Stimulated activated CD8-positive, alpha-beta memory T cell treated with anti-CD3 and anti-CD28 coated beads, Interleukin-7, amount 100 ng/mL, for 4 hours (primary cell): ENCODE measurements at places on chromosomes 12 and 14.

DNA sequence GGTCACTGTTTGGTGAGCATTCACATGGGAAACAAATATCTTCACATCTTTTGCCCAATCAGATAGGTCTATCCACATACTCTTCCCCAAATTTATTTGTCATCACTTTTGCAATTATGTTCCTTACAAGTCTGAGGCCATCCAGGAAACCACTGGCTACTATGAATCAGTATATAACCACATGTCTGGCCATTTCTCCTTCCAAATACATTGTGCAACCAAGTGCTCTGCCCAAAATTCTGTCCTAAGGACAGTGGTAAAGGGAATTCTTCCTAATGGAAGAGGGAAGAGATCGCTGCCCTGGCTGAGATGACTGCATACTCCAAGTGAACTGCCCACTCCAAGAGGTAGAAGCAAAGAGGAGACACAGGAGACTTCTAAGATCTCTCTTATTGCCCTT is 148.9 kb upstream of the MAX start:
- no peak for DNase-seq

GRCh38 chr14:63654346-63654745 is 12.7 kb upstream of the WDR89 start:
- no peak for DNase-seq

DNA sequence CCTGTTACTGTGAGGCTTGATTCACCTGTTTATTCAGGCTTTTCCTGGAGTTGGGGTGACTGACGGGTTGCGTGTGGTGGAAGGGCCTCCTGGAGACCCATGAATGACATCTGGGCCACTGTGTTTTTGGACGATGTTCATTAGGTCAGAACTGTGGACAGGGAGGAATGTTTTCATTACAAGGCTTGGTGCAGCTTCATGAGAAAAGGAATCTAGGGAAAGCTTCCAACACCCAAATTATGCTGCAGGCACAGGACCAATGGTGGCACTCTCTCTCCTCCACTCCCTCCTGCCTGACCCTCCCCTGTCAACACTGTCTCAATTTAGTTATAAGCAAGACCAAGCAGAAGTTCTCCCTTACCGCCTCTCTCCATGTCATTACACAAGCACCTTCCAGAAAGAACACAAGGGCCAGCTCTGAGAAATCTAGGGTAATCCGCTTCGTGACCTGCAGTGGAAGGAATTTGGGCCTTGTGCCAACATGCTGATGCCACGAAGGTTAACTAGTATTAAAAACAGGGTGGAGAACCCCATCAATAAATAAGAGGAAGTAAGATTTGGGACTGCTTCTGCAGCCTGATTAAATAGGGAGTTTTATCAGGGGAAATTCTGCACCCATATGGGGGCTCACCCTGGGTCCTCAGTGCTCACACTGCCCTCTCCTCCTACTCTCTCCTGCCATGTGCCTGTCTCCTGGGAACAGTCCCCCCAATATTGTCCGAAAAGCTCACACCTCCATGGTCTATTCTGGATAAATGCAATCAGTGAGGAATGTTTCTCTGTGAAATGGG is 200.3 kb downstream of the KTN1 start:
- no peak for DNase-seq

DNA sequence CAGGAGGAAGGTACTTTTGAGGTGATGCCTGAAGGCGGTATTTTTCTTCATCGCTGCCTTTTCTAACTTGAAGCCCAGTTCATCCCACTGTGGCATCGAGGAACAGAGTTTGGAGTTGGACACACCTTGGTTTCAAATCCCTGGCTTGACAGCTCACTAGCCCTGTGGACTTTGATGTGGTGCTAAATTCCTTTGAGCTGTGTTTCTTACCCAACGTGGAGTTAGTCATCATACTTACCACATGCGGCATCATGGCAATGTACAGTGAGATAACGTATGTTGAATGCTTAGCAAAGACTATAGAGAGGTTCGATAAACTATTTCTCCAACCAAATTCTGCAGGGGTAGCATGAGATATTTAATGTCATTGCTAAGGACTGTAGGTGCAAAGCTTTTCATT is 3.4 kb downstream of the PLEKHG3 start:
- DNase-seq: no peak

- DNase-seq: no peak
Observed at GRCh38 chr14:88562532-88562830, 356 bp upstream of the ZC3H14 start.

DNA sequence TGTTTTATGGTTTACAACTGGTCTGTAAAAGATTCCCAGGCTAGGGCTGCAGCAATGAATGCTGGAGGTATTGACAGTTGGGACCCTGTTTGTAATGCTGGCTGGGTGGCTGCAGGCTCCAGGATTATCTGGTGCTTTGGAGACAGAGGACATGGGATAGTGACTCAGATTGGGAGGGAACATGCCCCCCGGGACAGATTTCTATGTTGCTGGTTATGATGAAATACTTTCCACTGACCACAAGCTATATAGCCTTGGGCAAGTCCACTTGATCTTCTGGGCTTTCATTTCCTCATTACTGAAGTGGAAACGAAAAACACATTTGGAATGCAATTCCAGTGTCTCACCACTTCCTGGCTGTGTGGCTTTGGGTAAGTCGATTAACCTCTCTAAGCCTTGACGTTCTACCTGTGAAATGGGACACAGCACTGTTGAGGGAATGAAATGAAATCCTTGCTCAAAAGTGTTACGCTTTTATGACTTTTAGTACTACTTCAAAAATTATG is 6.3 kb upstream of the TPCN1 start:
- no peak for DNase-seq

DNA sequence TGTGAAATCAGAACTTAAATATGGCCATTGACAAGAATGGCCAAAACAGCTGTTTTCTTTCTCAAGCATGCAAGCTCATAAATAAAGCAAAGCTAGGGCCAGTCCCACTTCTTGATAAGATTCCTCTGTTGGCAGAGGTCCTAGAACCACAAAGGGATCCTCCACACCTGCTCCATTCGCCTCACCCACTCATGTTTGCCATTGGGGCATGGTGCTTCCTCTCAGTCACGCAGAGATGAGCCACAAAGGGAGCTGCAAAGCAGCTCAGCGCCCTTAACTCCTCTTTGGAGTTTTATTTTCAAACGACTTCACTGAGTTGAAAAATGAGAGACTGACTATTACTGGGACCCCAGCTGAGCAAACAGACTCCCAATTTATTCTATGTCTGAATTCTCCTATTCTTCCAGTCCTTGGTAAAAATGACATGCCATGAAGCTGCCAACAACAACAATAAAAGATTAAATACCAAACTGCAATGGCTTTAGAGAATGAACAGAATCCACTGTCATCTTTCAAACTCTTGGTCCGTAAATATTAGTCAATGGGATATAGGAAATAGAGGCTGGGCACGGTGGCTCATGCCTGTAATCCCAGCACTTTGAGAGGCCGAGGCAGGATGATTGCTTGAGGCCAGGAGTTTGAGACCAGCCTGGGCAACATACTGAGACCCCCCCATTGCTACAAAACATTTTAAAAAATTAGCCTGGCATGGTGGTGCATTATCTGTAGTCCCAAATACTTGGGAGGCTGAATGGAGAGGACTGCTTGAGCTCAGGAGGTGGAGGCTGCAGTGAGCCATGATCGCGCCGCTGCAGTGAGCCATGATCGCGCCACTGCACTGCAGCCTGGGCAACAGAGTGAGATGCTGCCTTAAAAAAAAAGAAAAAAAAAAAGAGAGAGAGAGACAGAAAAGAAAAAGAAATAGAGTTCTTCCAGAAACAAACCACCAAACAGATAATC is 16.4 kb downstream of the MANSC1 start:
- DNase-seq: no peak

- no peak for DNase-seq
Observed at GRCh38 chr12:30911207-30911606, 15.3 kb upstream of the TSPAN11 start.

- no peak for DNase-seq
Observed at GRCh38 chr12:12019881-12020280, 50.9 kb upstream of the BCL2L14 start.

- no peak for DNase-seq
Observed at GRCh38 chr12:117789195-117789912, 179.4 kb downstream of the KSR2 start.

GRCh38 chr14:56027421-56027820 is 90.8 kb upstream of the PELI2 start:
- no peak for DNase-seq

- DNase-seq: no peak
Observed at GRCh38 chr12:131917139-131917710, 11.9 kb upstream of the PUS1 start.

- no peak for DNase-seq
Observed at GRCh38 chr12:30106204-30106965, 322.6 kb upstream of the TMTC1 start.

DNA sequence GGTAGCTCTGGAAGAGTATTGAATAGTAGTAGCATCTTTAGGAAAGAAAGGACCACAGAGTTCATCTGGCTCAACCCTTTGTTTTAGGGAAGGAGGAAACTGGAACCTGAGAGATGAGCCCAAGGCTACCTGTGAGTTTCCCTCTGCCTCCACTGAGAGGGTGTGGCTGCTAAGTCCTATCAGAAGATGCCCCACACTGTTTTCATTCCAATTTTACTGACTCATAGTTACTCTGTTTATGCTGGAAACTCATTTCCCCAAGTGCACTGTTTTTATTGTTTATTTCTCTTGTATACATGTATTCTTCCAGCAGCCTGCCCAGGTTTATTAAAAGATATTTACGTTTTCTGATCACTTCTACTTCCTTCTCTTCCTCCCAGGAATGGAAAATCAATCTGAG is 127.4 kb upstream of the ARHGAP5 start:
- no peak for DNase-seq

- DNase-seq: no peak
Observed at GRCh38 chr12:54052438-54053002, 1.1 kb upstream of the HOXC4 start.
